ENCODE measurements at places on chromosomes 13 and 19.
A peak's percentile ranks its signal among the peaks of the same experiment; 100 is the strongest.

DNA sequence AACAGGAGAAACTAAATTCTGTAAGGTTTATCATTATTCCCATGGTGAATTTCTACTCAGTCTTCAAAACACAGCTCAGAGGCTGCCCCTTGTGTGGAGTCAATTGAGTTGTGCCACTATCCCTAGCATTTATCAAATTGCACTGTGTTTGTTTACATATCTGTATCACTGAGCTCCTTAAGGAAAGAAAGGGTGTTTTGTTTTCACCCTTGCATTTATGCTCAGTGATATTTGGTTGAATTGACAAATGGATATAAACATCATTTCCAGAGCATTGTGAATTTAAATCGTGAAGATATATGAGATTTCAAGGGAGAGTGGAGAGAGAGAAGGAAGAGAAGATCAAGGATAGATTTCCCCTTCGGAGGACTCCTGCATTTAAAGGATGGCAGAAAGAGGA, 55.1 kb upstream of the TNFRSF19 start:
- no peak for DNase-seq

DNA sequence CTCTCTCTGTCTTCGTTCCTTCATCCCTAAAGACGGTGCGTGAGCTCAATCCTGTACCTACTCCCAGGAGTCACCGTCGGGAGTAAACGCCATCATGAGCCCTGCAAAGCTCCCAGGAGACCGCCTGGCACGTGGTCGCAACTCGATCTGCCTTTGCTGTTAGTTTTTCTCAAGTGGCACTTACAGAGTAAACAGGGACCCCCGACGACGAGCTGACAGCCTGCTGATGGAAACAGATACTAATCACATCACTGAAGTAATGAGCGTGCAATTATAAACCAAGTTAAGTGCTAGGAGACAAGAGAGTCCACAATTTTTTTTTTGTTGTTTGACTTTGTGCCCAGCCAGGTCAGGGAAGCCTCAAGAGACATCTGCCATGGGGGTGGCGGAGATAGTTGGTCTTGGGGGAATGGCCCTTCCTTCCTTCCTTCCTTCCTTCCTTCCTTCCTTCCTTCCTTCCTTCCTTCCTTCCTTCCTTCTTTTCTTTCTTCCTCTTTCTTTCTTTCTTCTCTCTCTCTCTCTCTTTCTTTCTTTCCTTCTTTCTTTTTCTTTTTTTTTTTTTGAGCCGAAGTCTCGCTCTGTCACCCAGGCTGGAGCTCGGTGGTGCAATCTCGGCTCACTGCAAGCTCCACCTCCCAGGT, 23.6 kb downstream of the CACNG6 start:
- no peak for DNase-seq

GRCh38 chr19:39401549-39402345, 4.9 kb upstream of the ZFP36 start:
- DNase-seq, result no peak

DNA sequence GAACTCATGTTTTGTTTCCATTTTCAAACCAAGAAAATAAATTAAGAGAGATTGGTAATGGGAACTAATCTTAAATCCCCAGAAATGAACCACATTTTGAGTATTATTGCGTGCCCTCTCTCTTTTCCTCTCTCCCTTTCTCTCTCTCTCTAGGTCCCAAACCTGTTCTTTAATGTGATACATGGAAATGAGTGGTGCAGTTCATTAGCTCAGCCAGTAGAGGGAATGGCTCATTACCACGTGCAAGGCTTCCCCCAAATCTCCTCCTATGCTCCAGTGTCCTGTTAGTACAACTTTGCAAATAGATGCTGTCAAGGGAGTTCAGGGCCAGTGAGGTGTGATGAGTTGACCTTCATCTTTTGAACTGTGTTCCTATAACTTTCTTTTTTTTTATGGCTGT, 178.4 kb downstream of the FGF9 start:
- no peak for DNase-seq

DNA sequence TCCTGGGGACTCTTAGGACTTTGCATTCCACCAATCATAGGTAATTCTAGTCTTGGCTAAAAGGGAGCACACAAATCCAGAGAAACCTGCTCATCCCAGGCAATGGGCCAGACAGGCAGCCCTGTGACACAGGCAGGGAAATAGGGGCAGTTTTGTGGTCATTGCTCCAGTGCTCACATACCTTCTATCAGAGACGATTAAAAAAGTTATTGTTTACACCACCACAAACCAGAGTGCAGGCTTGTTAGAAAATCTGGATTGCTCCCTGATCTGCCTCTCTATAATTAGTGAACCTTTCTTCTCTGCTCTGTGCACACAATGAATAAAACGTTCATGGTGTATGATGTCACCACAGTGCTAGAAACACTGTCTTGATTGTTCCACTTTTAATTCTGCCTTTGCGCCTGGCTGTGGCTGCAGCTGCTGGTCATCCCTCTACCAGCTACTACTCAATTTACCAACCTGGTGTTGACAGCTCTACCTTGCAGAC, 121.6 kb upstream of the SPATA13 start:
- peak; percentile 3 for DNase-seq

DNA sequence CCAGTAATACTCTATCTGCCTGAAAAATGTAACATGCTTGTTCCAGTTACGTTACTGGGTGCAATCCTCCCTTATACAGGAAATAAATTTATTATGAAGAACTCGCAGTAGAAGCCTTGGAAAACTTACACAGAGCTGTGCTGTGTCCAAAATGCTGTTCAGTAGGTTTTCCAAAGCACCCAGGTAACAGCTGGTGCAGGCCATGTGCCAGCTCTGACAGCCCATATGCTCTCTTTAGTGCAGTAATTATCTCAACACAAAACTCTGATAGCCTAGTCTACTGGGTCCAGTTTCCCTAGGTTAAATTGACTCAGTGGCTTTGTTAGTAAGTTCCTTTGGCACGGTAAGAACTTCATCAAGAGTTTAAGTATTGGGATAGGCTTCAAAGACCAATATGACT, 120.7 kb upstream of the OBI1 start:
- peak; percentile 7 for DNase-seq

DNA sequence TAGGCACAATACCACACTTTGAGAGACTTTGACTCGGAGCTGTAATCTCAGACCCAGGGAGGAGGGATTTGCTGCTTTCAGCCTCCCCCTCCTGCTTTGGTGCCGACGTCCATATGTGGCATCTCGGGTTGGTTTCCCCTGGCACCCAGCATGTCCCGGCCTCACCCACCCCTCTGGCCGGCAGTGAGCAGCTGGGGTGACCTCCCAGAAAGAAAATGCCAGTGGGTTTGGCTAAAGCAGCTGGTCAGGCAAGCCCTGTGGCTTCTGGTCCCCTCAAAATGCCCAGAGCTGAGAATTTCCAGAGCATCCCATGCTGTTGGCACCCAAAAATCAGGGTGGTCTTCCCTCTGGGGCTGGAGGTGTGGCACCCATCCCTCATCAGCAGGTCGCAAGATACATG, 34.1 kb downstream of the INSR start:
- no peak for DNase-seq

GRCh38 chr13:104553186-104553585, 1487.0 kb upstream of the SLC10A2 start:
- no peak for DNase-seq

DNA sequence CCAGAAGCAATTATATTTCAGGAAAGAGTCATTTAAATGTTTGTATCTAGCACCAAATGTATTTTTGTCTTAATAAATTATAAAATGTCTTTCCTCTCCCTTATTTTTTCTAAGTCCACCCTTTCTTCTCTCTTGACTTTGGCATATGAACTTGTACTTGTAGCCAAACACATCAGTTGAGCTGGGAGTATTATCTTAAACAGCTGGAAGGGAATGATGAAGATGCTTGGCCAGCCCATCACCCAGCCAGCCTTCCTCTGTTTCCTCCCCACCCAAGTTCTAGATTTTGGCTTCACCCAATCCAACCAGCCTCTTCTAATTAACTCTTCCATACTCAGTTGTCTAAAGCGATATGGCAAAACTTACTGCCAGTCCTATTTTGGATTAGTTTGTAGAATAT, 272.5 kb downstream of the ENOX1 start:
- DNase-seq, result no peak

DNA sequence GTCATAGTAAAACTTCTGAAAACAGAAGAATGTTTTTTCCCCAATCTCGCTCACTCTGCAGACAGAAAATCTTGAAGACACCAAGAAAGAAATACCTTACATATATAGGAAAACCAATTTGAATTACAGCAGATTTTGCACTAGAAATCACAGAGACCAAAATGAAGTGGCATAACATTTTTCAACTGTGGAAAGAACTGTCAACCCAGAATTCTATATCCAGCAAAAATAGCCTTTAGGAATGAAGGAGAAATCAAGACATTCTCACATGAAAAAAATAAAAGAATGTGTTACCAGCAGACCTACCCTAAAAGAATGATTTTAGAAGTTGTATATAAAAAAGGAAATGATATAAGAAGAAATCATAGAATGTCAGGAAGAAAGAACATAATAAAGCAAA, 28.7 kb downstream of the CCDC122 start:
- DNase-seq, result no peak

- no peak for DNase-seq
Measured at GRCh38 chr19:5406816-5407215, 48.4 kb upstream of the ZNRF4 start.

DNA sequence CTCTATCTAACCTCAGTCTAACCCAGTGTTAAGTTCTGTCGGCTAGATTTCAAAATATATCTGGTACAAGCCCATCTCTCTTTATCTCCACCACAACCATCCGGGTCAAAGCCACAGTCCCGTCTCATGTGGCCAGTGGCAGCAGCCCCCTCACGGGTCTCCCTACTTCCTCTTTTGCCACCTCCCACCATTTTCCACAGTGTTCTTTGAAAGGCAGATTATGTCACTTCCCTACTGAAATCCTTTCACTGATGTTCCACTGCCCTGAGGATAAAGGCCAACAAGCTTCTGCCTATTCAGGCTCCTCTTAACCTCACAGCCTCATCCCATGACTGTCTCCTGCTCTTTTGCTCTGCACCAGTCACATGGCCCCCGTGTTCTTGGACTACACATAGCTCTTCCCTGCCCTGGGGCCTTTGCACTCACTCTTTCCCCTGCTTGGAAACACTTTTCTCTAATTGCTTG, 117.2 kb downstream of the UBL3 start:
- DNase-seq, result no peak

GRCh38 chr19:29395111-29395733, 130.6 kb upstream of the VSTM2B start:
- DNase-seq, result no peak

GRCh38 chr19:2815191-2815614, 4.5 kb upstream of the ZNF554 start:
- DNase-seq, result no peak

DNA sequence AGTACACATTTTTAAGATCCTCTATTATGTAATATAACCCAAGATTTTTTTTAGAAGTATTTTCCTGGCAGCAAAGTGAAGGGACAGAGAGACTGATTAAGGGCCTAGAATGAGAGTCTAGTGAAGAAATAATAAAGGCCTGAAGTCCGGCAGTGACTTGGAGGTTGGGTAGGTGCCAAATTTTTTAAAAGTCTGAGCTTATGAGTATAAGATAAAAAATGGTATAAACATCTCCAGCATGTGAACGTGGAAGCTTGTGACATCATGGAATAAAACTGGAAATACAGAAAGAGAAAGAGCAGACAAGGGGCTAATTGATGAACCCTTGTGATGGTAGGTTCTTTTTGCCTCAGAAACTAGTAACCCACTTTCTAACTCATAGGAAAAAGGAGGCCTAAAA, 174.6 kb downstream of the SUCLA2 start:
- DNase-seq, result no peak

Measured in NCI-H2081 treated with DMSO at 0.1 percent for 48 hours (cell line).